ENCODE measurements at places on chromosomes 7 and 10.
A peak's percentile ranks its signal among the peaks of the same experiment; 100 is the strongest.

GRCh38 chr10:131790021-131790420 lies 110.8 kb upstream of the PPP2R2D start:
- DNase-seq, result no peak

DNA sequence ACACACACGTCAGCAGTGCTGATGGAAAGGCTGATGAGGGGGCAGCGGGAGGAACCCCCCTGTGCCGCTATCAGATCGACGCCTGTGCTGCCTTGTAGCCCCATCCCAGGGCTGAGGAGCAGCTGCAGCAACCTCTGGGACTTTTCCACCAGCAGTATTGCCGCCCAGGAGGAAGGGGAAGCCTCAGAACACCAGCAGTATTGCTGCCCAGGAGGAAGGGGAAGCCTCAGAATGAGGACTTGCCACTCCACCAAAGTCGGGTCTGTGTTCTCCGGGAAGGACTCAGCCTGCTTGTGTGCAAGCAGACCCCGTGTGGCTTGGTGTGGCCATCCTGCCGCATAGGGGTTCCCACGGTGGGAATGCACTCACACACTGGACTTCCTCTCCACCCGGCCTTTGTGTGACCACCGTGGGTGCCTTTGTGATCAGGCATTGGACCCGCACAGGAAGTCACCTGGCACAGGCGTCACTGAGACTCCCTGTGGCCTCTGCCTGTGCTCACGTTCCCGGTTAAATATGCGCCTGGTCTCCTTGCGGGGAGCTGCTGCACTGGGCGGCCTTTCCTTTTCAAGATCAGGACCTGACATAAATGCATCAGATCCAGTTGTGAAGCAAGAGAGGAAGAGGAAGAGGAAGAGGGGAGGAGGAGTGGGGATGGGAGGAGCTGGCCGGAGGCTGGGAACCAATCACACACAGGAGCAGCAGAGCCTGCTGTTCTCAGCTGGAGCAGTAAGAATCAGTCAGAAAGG lies 248.5 kb downstream of the DNAJB6 start:
- DNase-seq, result no peak

- no peak for DNase-seq
Observed at GRCh38 chr7:112010994-112011393, 195.2 kb downstream of the DOCK4 start.

- DNase-seq, result no peak
Observed at GRCh38 chr7:47370461-47371042, 211.4 kb downstream of the TNS3 start.

- DNase-seq, result no peak
Observed at GRCh38 chr7:128456255-128456725, 612 bp downstream of the HILPDA start.

DNA sequence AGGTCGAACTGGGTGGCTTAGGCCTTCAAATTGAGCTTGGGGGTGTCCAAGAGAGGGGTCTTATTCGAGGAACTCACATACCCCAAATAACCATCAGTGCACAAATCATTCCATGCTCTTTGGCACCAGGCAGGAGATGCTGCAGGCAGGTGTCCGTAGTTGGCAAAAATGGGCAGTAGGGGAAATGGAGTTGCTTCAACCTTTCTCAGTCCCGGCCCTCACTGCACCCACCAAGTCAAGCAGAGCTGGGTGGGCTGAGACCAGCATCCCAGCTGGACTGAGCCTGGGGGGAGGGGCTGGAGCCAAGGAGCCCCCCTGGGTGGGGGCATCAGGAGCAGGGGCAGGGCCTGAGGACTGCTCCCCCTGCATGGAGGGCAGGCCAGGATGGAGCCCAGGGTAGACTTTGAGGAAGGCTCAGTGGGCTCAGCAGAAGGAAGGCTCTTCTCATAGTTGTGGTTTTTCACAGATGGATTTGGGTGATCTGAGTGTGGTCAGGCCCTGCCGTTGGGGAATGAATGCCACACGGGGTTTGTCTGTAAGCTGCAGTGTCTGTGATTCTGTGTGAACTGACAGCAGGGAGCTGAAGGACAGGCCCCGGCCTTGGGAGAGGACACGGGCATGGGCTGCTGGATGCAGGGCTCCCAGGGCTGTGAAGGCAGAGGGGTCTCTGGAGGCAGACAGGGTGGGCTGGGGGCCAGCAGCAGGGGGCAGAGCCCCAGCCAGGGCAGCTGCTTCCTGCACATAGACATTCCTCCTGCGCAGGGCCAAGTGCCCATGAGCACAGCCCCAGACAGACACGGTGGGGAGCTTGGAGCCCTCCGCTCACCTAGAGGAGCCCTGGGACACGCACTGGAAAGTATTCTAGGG lies 144.5 kb downstream of the ADCY1 start:
- no peak for DNase-seq

DNA sequence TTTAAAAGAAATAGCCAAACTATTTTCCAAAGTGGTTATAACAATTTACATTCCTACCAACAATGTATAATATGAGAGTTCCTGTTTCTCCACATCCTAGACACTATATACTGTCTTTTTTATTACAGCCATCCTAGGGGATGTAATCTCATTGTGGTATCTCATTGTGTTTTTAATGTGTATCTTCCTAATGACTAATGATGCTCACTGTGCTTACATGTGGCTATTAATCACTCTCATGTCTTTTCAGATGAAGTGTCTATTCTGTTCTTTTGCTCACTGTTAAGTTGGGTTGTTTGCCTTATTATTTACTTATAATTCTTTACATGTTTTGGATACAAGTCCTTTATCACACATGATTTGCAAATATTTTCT lies 71.8 kb downstream of the ZNF438 start:
- no peak for DNase-seq

GRCh38 chr7:129799350-129799955 lies 153.3 kb downstream of the UBE2H start:
- no peak for DNase-seq

DNA sequence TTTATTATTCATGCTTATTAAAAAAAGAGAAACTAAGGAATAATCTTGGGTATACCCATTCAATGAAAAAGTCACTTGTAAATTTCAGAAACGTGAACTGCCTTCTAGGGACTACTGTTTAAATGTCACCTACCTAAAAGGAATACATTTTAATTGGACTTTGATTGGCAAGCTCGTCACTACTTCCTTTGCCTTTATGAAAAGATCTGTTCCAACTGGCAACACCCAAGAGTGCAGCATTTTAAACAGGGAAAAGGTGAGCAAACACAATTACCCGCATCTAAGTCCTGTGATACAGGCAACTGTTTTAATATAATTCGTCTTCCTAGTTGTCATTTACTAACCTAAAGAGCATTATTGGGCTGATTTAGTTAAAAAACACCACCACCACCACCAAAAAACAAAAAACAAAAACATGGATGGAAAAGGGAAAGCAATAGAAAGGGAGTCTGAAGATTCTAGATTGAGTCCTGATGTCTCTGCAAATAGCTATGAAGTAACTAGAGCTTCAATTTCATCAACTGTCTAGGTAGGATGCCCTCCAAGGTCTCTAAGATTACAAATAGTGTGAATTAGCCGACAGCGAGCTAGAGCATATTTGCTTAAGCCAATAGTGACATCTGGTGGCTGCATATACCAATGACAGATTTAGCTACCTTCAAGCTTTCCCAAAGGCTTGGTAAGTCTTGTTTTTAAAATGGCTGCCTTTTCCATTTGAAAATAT lies 33.8 kb upstream of the ICA1 start:
- DNase-seq, result peak; percentile 87

DNA sequence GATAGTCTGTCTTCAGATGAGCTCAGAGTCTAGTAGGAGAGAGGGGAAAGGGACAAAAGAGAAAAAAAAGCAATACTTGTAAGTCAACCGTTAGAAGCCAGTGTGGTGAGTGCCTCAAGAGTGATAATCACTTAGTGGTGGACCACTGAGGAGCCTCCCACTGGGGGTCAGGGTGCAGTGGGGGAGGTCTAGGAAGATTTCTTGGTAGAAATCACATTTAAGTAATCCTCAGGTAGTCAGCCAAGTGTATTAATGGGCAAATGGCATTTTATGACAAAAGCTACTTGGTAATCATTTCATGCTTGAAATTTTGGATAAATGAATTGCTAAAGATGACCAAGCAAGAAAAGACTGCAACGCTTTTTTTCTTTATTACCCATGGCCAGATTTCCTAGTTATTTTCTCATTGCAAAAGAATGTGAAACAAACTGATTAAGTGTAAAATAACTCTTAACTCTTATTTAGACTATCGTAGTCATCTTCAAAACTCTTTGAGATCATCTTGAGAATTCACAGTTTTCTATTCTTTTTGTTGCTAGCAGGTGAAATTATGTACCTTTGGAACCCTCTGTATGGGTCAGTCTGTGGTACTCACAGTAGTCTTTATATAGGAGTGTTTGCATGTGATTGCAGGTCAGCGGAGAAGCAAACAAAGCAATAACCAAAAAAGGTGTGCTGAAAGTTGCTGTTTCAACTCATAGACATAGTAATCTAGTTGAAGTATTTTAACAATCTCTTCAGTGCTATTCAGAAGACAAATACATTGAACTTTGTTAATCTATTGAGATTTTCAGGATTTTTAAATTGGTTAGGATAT lies 63.9 kb downstream of the PPP1R9A start:
- DNase-seq, result no peak

GRCh38 chr7:39733881-39734632 lies 110.7 kb downstream of the RALA start:
- DNase-seq, result peak; percentile 89

DNA sequence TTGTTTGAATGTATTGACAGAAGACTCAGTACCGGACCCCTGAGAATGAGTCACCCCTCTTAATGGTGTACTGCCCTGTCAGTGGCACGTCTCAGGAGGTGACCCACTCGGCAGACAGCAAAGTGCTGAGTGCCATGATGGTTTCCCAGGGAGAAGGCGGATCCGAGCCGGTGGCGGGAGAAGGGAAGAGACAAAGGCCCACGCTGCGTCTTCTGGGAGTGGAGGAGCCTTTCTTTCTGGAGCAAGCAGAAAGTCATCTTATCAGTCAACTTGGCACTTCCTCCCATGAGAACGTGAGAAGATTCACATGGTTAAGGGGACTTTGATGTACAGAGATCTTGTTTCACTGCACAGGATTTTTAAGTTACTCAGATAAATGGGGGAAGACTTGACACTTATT lies 14.6 kb upstream of the PPP2R2D start:
- DNase-seq, result no peak

DNA sequence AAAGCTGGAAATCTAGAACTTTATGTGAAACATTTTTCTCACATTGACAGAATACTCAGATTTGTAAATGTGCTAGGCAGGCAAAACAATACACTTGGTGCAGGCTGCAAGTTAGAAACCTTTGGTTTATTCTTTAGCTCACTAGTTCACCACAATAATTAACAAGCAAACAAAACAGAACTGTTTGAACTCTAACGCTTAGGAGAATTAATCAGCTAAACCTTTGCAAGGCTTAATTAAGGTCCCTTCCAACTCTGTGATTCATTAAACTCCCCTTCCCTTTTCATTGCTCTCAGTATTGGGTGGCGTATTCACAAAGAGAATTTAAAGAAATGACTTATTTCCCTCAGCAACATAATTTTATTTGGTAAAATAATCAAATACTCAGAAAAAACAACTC lies 99.0 kb downstream of the PON1 start:
- no peak for DNase-seq
